ENCODE measurements at places on chromosomes 1 and 21. TPM values are rescaled to one million over a fixed set of nuclear protein-coding genes. Genes with fewer than 3 reads are reported as not detected.

CD1E gene
- 0.34 TPM for total RNA-seq

DNA sequence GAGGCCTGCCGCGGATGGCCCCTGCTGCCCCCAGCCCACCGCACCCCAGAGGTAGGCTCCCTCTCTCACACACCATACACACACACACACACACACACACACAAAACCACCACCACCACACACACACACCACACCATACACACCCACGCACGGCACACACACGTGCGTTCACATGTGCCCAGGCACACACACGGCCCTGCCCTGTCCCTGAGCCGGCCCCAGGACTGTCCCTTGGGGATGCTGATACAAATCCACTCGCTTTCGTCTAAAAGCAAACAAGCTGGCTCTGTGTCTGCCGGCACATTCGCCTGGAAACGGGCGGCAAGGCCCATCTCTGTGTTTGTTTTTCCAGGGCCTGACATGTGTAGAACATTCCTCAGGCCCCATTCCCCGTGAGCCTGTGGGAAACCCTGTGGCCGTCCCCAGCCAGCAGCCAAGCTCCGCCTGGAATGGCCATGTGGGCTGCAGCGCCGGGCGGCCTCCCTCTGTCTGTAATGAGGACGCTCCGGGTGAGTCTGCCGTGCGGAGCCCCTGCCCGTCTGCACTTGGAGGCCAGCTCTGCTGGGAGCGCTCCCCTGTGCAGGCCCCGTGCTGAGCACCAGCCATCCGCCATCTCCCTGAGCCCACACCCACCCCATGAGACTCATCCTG lies 67.4 kb downstream of the DMRTB1 start:
- peak; percentile 49 for DNase-seq

DNA sequence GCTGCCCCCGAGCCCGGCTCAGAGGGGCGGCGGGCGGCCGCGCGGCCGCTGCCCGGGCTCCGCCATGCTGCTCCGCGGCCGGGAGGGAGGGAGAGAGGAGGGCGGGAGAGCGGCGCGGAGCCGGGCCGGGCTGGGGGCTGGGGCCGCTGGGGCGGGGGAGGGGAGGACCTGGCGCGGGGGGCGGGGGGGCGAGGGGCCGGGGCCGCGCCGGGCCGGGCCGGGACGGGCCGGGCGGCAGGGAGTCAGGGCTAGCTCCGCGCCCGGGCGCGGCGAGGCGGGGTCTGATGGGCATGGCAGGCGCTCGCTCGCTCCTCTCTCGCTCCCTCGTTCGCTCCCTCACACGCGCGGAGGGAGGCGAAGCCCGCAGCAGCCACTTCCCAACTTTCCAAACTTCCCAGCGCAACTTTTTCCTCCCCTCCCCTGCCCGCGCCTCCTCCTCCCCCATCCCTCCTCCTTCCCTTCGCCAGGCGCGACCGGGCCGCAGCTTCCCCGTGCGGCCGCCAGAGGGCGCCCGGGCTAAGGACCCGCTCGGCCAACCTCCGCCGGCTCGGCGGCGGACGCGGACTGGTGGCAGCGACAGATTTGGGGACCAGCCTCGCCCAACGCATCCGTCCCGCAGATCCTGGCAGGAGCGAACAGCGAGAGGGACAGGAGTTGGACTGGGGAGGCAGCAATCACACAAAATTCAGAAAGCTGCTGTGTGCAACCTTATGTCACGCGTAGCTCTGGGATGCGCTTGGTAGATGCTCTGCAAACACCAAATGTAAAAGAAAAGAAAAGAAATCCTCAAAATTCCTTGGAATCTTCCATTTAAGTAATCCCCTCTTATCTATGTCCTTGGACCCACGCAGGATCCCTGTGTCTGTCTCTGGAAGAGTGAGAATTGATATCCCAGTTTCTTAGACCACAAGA lies at the start of gene TRABD2B:
TSS of gene TRABD2B (minus strand) at position 97 of the 912 bp plus-strand sequence.
- DNase-seq: peak; percentile 94

- peak; percentile 93 for DNase-seq
Observed at GRCh38 chr1:90402893-90403849, 313.9 kb downstream of the BARHL2 start.

All from SJCRH30 (cell line).